ENCODE measurements at places on chromosomes 12 and 14. TPM values are rescaled to one million over a fixed set of nuclear protein-coding genes. Genes with fewer than 3 reads are reported as not detected.

PIWIL1 gene
- total RNA-seq = not detected

INHBE gene
- total RNA-seq = 1.3 TPM

- DNase-seq = no peak
- H3K4me1 ChIP-seq = peaks cover 3% of the 10 kb centered on the region
- no peak overlapping the region for H3K4me3 ChIP-seq
- no peaks in the 10 kb centered on the region for H3K36me3 ChIP-seq
- H3K27me3 ChIP-seq = peaks cover 2% of the 10 kb centered on the region
Observed at GRCh38 chr12:124874188-124874587, 10.5 kb upstream of the SCARB1 start.

DNA sequence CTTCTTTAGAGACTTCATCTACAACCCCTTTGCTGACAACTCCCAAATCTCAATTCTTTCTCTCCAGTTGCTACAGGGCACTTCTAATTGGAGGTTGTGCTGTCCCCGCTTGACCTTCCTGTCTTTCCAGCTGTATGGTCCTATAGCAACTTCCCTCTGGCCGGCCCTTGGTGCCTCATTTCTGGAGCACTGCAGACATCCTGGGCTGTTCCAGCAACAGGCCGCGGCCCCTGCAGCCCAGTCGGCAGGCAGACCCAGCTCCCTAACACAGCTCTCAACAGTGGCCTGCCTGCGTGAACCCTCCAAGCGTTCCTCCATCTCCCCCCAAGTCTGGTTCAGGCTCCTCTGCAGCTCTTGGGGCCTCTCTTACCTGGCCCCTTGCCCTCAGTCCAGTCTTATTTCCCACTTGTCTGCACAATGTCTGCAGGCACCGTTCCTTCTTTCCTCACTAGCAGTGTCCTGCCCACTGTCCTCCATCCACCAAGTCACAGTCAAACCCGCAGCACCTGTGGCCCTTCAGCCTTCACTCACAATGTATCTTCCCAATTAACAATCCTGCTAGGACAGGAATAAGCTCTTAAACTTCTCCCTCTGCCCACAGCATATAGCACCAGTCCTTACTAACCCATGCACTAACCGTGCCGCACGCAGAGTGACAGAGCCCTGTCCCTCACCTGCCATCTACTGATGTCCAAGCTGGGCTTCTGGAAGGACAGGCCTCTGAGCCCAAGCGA lies 1.6 kb upstream of the EML1 start:
- H3K36me3 ChIP-seq = no peaks in the 10 kb centered on the region
- H3K27me3 ChIP-seq = no peaks in the 10 kb centered on the region
- no peak overlapping the region for H3K4me3 ChIP-seq
- H3K4me1 ChIP-seq = peaks cover 40% of the 10 kb centered on the region

- H3K27me3 ChIP-seq = no peaks in the 10 kb centered on the region
- H3K36me3 ChIP-seq = no peaks in the 10 kb centered on the region
- DNase-seq = no peak
- H3K27ac ChIP-seq = peak overlapping the region; percentile 92
Observed at GRCh38 chr12:63917477-63917862, 73.0 kb downstream of the SRGAP1 start.

DNA sequence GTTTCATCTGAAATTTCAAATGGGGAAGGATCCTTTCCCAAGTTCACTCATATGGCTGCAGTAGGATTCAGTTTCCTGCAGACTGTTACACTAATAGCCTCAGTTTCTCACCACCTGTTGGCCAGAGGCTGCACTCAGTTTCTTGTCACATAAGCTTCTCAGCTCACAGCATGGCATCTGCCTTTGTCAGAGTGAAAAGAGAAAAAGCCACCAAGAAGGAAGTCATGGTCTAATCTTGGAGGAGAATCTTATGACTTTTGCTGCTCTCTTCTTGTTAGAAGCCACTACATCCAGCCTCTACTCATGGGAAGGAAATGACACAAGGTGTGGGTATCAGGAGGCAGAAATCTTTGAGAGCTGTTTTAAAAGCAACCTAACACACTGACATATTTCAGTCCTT lies 39.4 kb upstream of the BTG1 start:
- no peaks in the 10 kb centered on the region for H3K27me3 ChIP-seq
- no peaks in the 10 kb centered on the region for H3K4me1 ChIP-seq
- DNase-seq = no peak
- H3K27ac ChIP-seq = no peak overlapping the region
- H3K4me3 ChIP-seq = no peak overlapping the region

DNA sequence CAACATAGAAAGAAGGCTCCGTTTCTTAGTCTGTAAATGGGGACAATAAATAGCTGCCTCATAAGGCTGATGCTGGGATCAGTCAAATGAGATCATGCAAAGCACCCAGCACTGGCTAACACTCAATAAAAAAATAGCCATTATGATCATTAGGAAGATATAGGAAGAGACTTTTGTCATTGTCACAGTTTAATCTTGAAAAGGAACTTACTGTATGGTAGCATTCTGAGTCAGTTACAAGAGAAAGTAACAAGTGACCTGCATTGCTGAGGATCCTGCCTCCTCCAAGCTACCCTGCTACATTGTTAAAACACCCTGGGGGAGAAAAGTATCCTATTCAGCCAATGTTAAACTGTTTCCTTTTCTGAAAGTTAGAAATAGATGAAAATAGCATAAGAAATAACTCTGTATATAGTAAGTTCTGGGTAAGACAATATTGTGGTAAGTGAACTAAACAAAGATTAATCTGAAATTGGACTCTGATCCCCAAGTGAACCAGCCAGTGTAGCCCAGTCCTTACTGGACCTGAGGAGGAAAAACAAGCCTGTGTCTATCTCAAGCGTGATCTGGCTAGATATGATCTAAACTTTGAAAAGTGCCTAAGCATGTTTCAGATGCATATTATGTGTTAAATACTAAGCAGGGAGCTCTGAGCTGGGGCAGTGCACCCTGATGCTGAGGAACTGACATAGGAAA lies 3.6 kb upstream of the NUDT4 start:
- H3K27me3 ChIP-seq = no peaks in the 10 kb centered on the region
- H3K4me1 ChIP-seq = peaks cover 24% of the 10 kb centered on the region
- H3K36me3 ChIP-seq = no peaks in the 10 kb centered on the region
- no peak overlapping the region for H3K4me3 ChIP-seq
- peak overlapping the region; percentile 36 for H3K27ac ChIP-seq
- DNase-seq = no peak
